ENCODE measurements at places on chromosomes 12 and 14.

DNA sequence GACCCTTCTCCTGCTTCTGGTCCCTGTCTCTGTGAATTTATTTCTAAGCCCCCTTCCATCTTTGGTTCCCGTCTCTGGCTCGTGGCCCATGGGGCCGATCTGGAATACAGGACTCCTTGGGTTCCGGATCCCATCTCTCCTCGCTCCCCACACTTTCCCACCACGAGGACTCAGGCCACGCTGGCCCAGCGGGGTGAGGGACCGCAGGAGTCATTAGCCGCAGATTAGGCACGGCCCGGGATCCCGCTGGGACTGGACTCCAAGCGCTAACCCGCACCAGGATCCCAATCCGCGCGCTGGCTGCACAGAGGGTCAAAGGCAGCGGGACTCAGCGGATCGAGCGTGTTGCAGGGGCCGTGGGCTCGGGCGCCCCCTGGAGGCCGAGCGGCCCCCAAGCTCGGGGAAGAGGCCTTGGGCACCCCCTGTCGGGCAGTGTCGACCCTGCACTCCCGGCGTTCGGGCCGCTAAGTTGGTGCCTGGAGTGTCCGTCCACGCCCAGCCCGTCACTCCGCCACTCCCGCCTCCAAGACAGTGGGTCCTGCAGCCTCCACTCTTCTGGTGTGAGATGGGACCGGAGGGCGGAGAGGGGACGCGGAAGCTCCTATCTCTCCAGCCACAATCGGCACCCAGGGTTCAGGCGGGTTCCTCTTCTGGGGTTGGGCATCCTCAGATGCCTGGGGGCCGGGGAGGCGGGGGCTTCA, 9.5 kb downstream of the SHMT2 start:
- DNase-seq, result peak; percentile 93

DNA sequence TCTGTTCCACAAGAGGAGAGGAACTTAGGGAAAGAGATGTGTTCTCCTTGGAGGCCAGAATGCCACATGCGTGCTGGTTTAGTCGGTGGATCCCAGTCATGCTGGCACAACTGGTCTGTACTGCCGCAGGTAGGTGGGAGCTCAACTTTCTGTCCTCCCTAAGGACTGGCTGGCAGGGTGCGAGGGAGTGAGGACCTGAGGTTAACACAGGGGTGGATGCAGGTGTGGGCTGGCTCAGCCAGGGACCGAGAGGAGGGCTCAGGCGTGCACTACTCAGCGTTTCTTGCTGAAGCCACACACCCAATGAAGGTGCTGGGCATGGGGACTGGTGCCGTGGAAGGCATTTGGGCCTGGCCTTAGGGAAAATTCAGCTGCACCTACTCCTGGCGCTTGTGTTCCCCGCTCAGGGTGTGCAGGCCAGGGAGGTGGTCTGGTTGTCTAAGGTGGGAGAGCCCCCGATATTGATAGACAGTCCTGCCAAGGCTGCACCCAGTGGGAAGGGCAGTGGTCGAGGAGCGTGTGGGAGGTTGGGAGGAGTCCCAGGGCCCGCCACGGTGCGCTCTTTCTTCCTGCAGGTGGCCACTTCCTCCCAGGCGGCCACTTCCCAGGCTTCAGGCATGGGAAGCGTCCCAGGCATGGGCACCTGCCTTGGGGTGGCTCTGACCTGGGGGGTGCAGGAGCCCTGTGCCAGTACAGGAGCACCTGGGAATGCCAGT, 138.4 kb downstream of the ADGRD1 start:
- DNase-seq, result no peak

- no peak for DNase-seq
These were observed 177.4 kb downstream of the DPF3 start for GRCh38 chr14:72716476-72716875.

- DNase-seq, result peak; percentile 32
These were observed 3.0 kb downstream of the PACS2 start for GRCh38 chr14:105317546-105317945.

- DNase-seq, result no peak
These were observed 240.5 kb downstream of the C12orf75 start for GRCh38 chr12:105570944-105571343.

GRCh38 chr12:64595863-64596793, 14.2 kb upstream of the RASSF3 start:
- DNase-seq, result no peak

DNA sequence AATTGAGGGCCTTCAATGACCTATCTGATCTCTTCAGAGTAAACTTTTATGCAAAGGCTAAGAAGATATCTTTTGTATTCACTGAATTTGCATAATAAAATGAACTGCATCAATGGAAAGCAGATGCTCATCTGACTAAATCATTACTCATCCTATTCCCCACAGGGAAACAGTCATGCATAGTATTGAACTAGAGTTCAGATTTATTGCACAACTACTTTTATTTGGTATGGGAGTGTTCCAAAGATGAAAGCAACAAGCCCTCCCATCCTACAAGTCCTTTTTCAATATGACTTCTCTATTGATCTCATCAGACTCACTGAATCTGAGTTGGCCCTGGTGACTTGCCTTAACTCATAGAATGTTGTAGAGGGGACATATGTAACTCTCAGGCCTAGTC, 159.8 kb downstream of the KITLG start:
- no peak for DNase-seq

DNA sequence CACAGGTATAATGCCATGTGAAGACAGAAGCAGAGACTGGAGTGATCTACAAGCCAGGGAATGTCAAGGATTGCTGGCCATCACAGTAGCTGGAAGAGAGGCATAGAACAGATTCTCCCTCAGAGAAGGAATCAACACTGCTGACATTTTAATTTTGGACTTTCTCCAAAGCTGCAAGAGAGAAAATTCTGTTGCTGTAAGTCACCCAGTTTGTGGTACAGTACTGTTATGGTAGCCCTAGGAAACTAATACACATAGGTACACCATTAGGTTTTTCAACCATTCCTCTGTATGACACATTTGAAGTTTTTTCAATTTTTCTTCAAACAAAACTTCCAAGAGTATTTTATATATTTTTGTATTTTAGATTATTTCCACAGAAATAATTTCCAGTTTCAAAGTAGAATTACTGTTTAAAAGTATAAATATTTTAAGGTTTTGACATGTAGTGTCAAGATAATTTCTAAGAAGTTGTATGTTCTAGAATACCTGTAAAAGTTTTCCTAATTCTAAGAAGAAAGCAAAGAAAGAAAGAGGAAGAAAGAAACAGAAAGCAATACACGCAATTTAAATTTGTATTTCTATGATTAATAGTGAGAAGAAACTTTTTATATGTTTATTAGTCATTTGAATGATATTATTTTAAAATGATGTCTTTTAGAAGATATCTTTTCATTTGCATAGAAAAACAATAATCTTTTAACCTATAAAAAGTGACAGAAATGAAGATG, 64.9 kb upstream of the CATSPERB start:
- DNase-seq, result no peak

- peak; percentile 58 for DNase-seq
These were observed 935 bp upstream of the CRIP1 start for GRCh38 chr14:105485739-105486162.

DNA sequence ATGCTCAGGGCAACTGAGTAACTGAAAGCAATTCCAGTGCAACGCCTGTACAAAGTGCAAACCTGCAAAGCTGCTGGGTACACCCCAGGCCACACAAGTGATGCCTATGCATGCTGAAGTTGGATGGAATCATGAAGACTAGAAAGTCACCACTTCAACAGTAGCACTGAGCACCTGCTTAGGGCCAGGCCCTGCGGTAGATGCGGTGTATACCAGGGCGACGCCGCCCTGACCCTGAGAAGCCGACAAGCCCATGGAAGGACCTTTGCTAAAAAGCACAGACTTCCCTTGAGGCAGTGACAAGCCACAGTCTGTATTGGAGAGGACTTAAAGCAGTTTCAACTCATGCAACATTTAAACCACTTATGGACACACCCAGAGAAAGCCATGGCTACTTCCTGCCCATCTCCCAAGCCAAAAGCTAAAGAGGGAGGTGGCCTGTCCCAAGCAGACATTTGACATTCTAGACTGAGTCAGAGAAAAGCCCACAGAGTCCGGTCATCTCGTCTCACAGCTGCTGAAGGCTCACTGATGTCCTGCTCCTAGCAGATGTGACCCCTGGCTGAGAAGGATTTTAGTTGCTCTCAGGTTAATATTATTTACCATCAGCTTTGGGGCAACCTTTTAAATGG, 843.9 kb upstream of the TMEM132C start:
- DNase-seq, result no peak

GRCh38 chr12:109605016-109605415, 31.4 kb downstream of the MVK start:
- DNase-seq, result no peak

DNA sequence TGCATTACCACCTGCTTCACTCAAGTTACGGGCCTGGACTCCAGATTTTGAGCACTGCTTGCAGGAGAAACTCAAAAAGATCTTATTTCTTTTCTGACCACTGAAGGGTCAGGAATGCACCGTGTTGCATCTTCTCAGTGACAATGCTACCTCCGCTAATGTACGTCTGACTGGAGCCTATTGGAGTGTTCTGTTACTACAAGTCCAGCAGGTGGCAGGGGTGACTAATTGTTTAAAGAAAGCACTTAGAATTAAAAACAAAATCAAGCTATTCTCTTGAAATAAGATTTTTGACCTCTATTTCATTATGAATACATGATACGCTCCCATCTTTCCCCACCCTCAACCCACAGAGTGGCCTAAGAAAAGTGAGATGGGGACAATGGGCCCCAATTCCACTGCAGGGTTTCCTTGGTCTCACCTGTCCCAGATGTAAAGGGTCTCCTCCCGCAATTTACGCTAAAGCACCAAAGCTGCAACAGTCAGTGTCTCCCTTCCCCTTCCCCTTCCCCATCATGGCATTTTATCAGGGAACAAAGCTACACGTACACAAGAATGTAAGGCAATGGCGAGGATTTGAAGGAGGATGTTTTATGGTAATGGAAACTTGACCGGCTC, 2.2 kb downstream of the TBPL2 start:
- DNase-seq, result peak; percentile 20

- no peak for DNase-seq
These were observed 33.4 kb upstream of the PNMA1 start for GRCh38 chr14:73747379-73748211.

DNA sequence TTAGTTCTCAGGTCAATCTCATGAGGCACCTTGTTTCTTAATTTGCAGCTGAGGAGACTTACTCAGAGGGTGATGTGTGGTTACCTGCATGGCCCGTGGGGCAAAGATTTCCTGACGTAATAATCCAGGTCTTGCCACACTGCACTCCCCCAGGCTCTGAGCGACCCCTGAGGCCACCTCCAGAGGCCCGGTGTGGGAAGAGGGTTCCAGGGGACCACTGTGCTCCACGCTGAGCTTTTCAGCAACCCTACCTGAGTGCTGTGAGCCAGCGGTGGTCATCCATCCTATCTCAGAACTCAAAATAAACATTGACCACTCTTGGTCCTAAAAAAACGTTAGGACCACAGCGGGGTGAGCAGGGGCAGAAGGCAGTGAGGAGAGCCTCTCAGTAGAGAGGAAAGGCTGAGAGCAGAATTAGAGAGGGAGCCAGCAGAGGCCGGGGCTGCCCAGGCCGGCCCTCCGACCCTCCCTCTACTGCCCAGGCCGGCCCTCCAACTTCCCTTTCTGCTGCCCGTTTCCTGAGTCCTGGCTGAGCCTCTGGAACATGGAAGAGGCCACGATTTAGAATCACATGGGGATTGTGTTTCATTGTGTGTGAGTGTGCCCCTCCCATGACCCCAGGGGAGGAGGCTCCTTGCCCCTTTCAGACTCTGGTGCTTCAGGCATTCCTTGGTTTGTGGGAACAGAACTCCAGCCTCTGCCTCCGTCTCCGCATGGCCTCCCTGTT, 188.2 kb upstream of the DIO3 start:
- DNase-seq, result no peak

DNA sequence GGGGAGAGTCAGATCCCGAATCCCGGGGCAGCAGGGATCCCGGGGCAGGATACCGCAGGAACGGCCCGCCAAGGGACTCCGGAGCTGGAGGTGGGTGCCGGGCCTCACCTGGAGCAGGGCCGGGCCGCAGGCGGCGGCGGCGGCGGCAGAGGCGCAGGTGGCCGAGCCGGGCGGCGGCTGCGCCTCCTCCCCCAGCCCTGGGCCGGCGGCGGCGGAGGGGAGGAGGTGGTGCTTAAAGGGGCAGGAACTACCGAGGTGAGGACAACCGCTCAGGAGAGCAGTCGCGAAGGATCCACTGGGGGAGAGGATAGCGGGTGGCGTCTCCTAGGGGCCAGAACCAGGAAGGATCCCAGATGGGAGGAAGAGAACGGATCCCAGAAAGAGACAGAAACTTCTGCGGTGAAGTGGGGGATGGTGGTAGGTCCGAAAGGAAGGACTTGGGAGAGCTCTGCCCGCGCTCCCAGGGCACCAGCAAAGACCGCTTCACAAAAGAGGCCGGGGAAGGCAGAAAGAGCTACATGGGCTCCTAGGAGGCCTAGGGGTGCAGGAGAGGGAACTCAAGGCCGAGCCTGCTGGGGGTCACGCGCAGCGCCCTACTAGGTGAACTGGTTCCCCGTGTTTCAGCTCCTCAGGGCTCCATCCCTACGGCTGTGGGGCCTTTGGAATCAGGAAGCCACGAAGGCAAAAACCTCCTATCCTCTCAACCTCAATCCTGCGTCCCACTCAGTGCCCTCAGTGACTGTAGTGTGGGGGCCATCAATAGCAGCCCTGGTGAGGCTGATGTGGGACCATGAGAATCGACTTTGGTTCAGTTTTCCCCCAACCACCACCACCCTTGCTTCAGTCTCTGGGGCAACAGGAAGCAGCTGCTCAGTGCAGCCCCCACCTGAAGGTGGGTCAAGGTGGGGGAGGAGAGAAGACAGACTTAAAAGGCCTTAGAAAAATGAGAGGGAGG, 5.0 kb upstream of the BAZ2A start:
- peak; percentile 77 for DNase-seq

DNA sequence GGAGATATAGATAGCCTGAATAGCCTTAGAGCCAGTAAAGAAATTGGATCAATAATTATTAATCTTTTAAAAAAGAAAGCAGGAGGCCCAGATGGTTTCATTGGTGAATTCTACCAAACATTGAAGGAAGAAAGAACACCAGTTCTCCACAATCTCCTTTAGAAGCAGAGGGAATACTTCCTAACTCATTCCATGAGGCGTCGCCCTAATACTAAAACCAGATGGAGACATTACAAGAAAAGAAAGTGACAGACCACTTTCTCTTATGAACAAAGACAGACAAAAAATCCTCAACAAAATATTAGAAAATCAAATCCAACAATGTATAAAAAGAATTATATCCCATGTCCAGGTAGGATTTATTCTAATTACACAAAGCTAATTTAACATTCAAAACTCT, 362.6 kb downstream of the BCAT1 start:
- no peak for DNase-seq

GRCh38 chr12:110330544-110330943, 49.5 kb downstream of the ATP2A2 start:
- no peak for DNase-seq
